Mucosa of gallbladder (tissue), 1 donor: ENCODE measurements at places on chromosomes 7 and 10. TPM values are rescaled to one million over a fixed set of nuclear protein-coding genes. Genes with fewer than 3 reads are reported as not detected.

DRGX gene
- not detected for total RNA-seq

SLC26A5 gene
- 0.23 TPM for total RNA-seq

ZNF117 gene
- total RNA-seq, result 31.6 TPM

EPHA1 gene
- total RNA-seq, result 38.0 TPM

ZKSCAN1 gene
- total RNA-seq, result 173 TPM

LBX1 gene
- not detected for total RNA-seq

PROSER2 gene
- 8.8 TPM for total RNA-seq

KCNMA1 gene
- 101 TPM for total RNA-seq

MRLN gene
- not detected for total RNA-seq

CPEB3 gene
- total RNA-seq, result 9.7 TPM

OR2A42 gene
- total RNA-seq, result not detected

SLC39A12 gene
- not detected for total RNA-seq

ASL gene
- total RNA-seq, result 138 TPM
